ENCODE measurements at places on chromosomes 5 and 9. TPM values are rescaled to one million over a fixed set of nuclear protein-coding genes. Genes with fewer than 3 reads are reported as not detected.

DNA sequence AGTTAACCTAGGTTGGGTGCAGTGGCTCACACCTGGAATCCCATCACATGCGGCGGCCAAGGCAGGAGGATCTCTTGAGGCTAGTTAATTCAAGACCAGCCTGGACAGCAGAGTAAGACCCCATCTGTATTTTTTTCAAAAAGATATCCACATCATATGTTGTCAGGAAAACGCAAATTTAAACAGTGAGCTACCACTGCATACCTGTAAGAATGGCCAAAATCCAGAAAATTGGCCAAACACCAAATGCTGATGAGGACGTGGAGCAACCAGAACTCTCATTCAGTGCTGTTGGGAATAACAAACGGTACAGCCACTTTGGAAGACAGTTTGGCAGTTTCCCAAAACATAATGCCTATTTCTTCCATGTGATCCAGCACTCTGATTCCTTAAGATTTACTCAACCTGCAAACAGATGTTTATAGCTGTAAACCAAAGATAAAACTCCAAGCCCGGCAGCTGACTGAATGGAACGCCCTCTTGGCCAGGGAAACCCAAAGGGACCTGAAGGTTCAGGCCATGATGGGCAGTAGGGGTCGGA, 12.4 kb downstream of the CEL start:
- DNase-seq = no peak

DNA sequence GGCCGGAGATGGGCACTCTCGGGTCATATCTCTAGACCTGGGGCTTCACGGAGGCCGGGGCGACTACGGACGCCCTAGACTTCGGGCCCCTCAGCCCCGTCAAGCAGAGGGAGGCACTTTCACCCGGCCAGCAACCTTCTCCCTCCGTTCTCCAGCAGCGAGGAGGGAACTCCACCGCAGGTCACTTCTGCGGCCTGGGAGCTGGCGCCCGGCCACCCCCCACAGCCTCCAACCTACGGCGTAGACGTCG, 201 bp downstream of the DOLK start:
- no peak for DNase-seq

DNA sequence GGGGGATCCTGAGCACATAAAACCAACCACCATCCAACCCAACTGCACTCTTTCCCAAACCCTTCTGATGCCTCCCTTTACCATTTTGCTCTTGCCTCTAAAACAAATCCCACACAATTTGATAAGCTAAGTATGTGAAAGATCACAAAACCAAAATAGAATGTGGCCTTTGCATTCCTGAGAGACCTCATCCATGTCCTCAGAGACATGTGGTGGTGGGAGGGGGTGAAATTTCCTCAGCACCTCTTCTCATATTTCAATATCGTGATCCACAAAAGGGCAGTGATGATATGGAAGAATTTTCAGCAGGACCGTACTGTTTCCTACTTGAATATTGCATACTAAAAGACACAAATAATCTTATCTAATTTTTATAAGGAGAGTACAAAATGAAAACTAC, 423.3 kb downstream of the TLE1 start:
- DNase-seq = no peak

GRCh38 chr9:88458716-88459465, 70.6 kb downstream of the SPIN1 start:
- DNase-seq = no peak

- peak; percentile 50 for DNase-seq
Measured at GRCh38 chr9:72586388-72587130, 65.2 kb downstream of the TMC1 start.

DNA sequence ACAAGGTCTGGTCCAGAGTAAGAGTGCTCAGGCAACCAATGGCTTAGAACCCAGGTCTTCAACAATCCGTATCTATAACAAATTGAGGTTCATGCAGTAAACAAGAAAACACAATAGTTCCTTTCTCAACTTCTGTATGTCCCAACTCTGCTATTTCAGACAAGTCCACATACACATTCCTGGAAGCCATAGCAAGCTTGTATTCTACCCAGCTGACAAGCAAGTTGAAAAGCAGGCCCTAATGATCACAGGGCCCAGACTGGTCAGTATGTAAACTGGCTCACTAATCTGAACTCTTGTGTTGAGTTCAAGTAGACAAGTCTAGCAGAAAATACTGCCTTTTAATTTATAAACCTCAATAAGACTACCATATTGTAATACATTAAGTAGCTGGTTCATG, 26.9 kb downstream of the FNIP1 start:
- no peak for DNase-seq

DNA sequence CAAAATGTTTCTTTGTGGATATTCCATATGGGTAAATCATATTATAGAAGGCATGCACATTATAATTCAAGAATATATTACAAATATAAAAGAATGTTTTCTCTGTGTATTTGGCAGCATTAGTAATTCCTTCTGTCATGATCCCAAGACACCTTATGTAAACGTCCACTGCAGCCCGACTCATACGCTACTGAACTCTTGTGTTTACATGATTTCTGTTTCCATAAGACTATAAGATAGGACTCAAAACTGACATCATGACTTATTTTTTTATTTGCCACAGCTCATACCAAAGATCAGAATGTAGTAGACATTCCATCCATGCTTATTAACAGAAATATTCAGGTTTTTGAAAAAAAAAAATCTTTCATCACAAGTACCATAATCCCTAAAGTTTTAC, 234.1 kb downstream of the AP3B1 start:
- DNase-seq = no peak

GRCh38 chr9:4038182-4038723, 261.6 kb downstream of the GLIS3 start:
- no peak for DNase-seq

DNA sequence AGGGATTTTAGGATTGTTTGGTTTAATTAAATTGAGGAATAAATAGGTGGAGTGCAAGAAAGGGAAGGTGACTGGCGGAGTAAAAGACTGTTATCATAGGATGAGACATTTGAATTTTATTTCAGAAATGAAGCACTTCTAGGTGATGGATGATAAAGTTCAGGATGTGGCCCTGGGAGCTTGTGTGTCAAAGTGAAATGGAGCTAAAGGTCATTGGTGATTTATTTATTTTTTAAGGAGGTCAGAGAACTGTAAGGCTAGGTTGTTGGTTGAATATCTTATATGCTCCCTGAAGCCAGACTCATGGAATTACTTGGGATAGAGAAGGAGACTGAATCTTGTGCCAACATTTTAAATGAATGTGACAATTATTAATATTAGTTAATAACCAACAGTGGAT, 40.5 kb downstream of the PBX3 start:
- DNase-seq = no peak

DNA sequence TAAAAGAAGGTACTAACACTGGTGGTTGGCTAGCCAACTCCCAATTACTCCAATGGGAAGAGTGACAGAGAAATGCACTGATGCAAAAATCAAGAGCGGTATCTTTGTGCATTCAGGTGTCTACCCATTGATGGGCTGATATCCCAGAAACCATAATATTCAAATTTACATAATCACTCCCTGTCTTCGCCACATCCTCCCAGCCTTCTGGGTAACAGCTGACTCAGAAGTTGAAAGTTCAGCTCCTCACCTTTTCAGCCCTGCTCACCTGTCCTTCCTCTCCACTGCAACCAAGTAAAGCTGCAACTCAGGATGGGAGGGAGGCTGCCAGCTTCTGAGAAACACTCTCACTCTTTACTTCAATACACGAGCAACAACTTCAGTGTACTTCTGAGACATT, 6.9 kb downstream of the SUSD1 start:
- DNase-seq = peak; percentile 38

DNA sequence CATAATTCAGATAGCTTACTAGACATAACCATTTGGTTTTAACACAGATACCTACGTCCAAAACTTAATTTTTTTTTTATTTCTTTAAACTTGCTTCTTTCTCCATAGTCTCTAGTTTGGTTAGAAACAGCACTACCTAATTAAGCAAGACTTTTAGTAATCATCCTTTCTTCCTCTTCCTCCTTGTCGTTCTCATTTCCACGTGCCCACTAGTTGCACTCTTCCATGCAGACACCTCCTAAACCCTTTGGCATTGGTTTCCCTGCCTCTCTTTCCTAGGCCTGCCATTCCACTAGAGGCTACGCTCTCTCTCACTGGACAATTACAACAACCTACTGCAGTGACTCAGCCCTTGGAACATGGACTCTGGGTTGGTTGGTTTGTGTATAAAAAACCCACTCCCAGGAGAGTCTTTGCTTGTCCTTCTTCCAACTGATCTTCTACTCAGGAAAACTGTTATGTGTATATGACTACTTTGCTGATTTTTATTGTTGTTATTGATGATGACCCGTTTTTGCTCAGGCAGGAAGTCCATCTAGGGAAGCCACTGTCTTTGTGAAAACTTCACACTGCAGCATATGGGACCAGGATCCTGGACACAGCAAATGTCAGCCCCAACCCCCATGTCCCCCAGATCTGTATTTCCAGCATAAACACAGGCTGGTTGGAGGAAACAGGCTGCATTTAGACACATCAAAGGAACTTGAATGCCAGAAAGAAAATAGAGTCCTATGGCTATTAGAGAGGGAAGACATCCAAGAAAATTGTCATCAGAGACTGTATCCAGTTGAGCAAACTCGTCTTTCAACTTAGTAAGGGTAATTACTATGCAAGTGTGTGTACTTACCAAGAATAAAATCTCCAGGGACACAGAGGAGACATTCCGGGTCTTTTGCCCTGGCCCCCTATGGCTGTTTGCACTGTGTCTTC, 503.2 kb downstream of the GADD45G start:
- no peak for DNase-seq

DNA sequence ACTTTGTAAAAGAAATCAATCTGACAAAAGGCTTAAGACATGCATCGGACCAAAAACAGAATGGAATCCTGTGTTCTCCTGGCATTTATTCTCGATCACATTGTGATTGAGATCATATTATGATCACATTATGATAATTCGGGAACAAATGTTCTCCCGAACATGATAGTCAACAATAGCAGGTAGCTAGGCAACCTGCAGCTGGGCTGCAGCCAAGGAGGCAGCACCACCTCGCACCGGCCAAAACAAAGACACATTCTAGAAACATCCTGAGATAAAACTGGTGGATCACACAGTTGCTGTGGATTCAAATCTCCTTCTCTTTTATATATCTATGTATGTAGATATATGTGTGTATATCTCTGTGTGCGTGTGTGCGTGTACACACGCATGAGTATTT, 480.6 kb upstream of the CYLC2 start:
- DNase-seq = no peak

DNA sequence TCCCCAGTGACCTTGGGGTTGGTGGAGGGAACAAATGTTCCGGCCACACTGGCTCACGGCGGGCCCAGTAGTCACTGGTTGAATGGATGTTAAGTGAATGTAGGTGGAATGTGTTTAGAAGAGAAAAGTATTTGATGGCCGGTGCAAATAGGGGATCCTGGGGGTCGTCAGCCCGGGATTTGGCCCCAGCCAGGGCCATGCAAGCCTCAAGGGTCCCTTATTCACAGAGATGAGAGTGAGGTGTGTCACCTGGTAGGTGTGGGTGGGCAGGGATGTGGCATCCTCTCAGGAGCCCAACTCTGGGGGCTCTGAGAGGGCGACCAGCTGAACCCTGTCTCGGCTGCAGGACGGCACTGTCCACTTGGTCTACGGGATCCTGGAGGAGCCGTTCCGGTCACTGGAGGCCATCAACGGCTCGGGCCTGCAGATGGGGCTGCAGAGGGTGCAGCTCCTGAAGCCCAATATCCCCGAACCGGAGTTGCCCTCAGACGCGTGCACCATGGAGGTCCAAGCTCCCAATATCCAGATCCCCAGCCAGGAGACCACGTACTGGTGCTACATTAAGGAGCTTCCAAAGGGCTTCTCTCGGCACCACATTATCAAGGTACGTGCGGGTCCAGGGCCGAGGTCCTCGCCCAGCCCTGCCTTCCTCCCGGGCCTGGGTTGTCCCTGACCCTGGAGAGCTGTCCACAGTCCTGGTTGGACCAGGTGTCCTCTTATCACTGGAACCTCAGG, 5.9 kb downstream of the DBH start:
- no peak for DNase-seq

GRCh38 chr9:35500130-35500748, 10.3 kb downstream of the RUSC2 start:
- DNase-seq = no peak

GRCh38 chr5:18686253-18686652, 1052.0 kb downstream of the TAF11L14 start:
- DNase-seq = no peak

DNA sequence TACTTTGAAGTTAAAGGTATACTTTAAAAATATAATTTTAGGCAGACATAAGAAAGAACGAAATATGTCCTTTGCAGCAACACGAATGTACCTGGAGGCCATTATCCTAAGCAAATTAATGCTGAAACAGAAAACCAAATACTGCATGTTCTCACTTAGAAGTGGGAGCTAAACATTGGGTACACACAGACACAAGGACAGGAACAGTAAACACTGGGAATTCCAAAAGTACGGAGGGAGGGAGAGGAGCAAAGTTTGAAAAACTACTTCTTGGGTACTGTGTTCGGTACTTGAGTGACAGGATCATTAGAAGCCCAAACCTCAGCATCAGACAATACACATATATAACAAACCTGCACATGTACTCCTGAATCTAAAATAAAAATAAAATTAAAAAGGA, 40.9 kb downstream of the TJP2 start:
- no peak for DNase-seq

GRCh38 chr5:159928122-159928909, 12.0 kb downstream of the ADRA1B start:
- DNase-seq = no peak

- DNase-seq = no peak
Measured at GRCh38 chr5:118578093-118578492, 410.3 kb downstream of the DTWD2 start.

TCF7 gene
- 93.4 TPM for total RNA-seq

IL13 gene
- total RNA-seq = 1.6 TPM

RNF180 gene
- total RNA-seq = not detected

ENTPD8 gene
- not detected for total RNA-seq

CEL gene
- total RNA-seq = 2.8 TPM

GFI1B gene
- total RNA-seq = not detected

DOK3 gene
- 7.8 TPM for total RNA-seq

Data from activated CD8-positive, alpha-beta T cell treated with anti-CD3 and anti-CD28 coated beads, Interleukin-2, amount 10 ng/mL, durations not matched to agents 7 days and 5 days (primary cell).